Activated T-cell treated with anti-CD3 and anti-CD28 coated beads, Interleukin-2, amount 50 U/mL, for 72 hours (primary cell): ENCODE measurements at places on chromosomes 5 and 9.

GRCh38 chr9:130371196-130371966, 73.4 kb upstream of the ASS1 start:
- no peak for DNase-seq

DNA sequence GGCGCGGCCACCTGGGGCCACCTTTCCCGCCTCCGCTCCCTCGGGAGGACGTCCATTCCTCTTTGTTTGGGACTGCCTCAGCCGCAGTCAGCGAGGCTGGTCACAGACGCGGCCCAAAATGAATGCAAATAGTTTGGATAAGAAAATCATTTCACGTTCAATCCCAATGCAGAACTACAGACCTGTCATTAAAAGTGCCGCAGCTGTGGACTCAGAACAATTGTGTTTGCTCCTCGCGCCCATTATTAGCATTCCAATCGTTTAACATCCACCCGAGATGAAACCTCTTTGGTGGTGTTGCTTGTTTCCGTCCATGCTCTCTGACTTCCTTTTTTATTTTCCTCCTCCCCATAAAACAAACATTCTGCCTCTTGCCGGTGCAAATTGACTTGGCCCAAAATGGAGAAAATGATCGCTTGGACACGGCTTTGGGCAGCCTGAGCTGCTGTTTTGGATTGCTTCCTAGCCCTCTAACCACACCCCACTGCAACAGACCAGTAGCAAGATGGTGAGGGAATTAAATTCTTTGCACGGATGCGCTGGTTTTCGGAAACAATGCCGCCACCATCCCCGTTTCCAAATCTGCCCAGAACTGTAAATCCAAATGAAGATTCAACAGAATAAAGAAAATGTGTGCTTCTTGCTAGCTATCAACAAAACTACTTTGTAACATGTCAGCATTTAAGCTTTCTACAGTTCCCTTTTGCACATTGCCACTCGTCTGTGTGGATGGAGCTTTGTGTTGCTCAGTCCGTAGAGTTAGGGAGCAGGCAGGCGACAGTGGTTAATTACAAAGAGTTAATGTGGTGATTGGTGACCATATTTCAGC, 784 bp downstream of the NLN start:
- DNase-seq = peak; percentile 3

DNA sequence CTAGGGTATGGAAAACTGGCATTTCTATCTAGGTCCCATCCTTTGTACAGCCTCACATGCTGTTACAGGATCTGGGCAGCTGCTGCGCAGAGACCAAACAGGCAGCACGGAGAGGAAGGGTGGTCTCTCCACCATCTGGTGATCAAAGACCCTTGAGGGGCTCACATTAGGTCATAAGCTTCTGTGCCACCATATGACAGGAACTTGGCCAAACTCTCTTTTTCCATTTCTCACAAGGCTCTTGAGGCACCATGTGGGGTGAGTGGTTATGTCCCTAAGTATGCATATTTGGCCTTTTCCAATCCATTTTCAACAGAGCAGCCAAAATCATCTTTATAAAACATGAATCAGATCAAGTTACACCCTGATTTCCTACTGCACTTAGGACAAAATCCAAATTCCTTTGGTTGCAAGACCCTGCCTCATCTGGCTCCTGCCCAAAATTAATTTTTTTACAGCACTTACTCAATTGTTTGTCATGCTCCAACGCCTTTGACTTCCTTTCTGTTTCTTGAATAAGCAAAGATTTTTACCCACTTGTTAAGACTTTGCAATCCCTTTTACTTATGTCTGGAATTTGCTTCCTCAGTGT, 730.0 kb downstream of the MAT2B start:
- no peak for DNase-seq

- no peak for DNase-seq
Observed at GRCh38 chr9:23538461-23539003, 287.5 kb downstream of the ELAVL2 start.

- no peak for DNase-seq
Observed at GRCh38 chr9:107389617-107390071, 99.9 kb downstream of the KLF4 start.

- no peak for DNase-seq
Observed at GRCh38 chr9:106868087-106868486, 5.1 kb downstream of the ZNF462 start.

GRCh38 chr5:41270423-41271251, 57.3 kb upstream of the C6 start:
- no peak for DNase-seq

DNA sequence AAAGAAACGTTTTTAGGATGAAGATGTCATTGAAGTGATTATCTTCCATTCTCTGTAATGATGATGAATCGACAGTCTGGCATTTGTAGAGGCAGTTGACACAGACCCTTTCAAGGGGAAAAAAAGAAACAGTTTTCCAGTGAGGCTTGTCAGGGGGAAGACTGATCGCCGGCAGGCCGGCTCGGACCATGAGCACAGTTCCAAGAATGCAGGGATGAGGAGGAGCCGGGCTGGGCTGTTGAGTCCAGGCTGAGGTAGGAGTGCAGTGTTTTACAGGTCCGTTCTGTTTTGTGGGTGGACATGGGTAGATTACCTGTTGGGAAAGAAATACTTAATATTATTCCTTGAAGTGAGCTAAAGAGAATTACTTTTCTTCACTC, 194.6 kb downstream of the AOPEP start:
- no peak for DNase-seq

GRCh38 chr9:85740787-85741094, 1.0 kb downstream of the AGTPBP1 start:
- no peak for DNase-seq

GRCh38 chr9:135818718-135819475, 88.4 kb downstream of the CAMSAP1 start:
- DNase-seq = no peak

DNA sequence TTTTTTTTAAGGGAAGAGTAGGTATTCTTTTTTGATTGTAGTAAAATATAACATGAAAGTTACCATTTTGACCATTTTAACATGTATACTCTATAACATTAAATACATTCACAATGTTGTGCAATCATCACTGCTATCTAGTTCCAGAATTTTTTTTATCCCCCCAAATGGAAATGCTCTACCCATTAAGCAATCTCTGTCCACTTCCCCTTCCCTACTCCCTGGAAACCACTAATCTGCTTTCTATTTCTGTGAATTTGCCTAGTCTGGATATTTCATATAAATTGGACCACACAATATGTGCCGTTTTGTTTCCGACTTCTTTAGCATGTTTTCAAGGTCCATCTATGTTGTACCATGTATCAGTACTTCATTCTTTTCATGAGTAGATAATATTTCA, 429.5 kb downstream of the TLE1 start:
- DNase-seq = no peak

DNA sequence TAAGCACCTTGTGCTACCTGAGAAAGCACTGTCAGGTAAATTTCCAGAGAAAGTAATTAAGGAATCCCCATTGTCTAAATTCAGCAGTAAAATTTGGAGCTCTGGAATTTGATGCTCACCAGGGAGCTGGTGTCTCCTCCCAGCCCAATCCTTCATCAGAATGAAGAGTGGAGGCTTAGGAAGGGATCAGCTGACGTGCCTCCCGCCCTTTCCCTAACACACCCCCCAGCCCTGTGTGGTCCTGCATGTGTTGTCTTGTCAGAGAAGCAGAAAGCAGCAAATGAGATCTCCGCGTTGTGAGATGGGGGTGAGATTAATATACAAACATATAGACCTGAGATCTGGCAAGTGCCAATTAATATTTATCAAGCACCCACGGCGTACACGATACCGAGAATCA, 26.9 kb upstream of the BARHL1 start:
- no peak for DNase-seq

DNA sequence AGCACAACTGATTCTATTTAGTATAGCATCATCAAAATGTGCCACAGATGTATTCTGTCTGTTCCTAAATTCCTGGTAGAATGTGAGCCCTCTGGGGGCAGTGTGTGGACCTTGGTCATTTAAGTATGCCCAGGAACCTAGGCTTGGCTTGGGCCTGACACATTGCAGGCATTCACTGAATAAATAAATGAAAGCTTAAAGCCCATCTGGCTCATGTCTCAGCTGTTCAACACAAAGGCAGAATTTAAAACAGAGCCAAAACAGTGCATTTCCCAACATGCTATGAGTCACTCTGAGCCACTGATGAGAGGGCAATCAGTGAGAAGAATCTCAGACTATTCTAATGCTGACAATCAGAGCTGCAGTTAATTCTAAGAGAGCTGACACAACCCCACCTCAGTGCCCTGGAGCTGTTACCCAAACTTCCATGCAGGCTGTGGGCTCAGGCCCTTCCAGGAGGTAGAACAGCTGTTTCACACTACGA, 8.1 kb downstream of the FAM193B start:
- DNase-seq = no peak

- DNase-seq = no peak
Observed at GRCh38 chr5:132530946-132531345, 12.4 kb downstream of the IL5 start.

DNA sequence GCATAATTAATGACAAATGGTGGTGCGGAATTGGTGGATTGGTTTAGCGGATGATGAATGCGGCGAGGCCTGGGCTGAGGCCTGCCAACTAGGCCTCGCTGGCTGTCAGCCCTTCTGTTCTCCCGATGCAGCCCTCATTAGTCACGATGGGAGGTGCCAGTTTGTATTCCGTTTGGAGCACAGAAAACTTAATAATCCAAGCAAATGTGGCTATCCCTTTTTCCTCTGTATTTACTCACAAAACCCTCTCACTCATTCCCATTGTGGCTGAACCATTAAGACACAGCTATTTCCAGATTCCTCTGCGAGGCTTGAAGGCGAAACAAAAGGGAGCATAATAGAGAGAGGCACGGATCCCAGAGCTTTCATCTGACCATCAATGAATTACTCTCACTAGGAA, 114.3 kb downstream of the MVB12B start:
- DNase-seq = no peak

DNA sequence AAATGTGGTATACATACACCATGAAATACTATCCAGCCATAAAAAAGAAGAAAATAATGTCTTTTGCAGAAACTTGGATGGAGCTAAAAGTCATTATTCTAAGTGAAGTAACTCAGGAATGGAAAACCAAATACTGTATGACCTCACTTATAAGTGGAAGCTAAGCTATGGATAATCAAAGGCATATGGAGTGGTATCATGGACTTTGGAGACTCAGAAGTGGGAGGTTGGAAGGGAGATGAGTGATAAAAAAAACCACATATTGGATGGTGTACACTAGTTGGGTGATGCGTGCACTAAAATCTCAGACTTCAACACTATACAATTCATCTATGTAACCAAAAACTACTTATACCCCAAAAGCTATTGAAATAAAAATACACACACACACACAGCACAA, 24.5 kb downstream of the ADAMTS12 start:
- DNase-seq = no peak

DNA sequence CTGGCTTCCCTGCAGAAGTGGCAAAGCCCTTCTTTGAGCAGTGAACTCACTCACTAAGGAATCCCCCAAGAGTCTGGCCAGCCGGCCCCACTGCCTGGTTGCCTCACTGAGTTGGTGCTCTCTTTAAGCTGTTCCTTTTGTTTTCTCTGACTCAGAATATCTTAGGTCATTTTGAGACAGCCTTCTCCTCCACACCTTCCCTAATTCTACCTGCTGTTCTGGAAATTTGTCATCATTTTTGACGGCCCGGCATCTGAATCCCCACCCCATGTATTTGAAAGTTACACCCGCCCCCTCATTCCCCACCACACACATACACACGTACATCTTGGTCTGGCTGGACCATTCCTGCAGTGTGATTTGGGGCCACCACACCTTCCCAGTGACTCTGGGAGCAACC, 41.8 kb downstream of the FGF1 start:
- no peak for DNase-seq

- DNase-seq = no peak
Observed at GRCh38 chr5:163456029-163456589, 3.8 kb downstream of the NUDCD2 start.
